ENCODE measurements at places on chromosomes 13 and 19. TPM values are rescaled to one million over a fixed set of nuclear protein-coding genes. Genes with fewer than 3 reads are reported as not detected.
A peak's percentile ranks its signal among the peaks of the same experiment; 100 is the strongest.

The CASP14 gene
- not detected for polyA plus RNA-seq

The SPACA7 gene
- polyA plus RNA-seq = not detected

DNA sequence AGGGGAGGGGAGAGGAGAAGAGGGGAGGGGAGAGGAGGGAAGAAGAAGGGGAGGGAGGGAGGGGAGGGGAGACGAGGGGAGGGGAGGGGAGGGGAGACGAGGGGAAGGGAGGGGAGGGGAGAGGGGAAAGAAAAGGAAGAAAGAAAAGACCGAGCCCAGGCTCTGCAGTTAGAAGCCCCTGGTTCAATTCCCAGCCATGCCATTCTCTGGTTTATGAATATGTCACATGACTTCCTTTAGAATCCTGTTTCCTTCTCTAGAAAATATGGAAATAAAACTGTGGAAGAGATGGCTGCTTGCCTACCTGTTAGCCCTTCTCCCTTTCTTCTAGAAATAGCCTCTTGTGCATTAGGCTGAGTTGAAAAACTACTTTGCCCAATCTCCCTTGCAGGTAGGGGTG, 14.3 kb downstream of the TNNT1 start:
- no peak overlapping the region for H3K4me3 ChIP-seq
- H3K4me1 ChIP-seq = no peaks in the 10 kb centered on the region
- DNase-seq = no peak
- no peaks in the 10 kb centered on the region for H3K36me3 ChIP-seq
- no peaks in the 10 kb centered on the region for H3K27me3 ChIP-seq

GRCh38 chr19:35518313-35518712, 4.9 kb upstream of the DMKN start:
- H3K36me3 ChIP-seq = no peaks in the 10 kb centered on the region
- H3K4me3 ChIP-seq = no peak overlapping the region
- H3K27me3 ChIP-seq = no peaks in the 10 kb centered on the region
- H3K4me1 ChIP-seq = peaks cover 6% of the 10 kb centered on the region

DNA sequence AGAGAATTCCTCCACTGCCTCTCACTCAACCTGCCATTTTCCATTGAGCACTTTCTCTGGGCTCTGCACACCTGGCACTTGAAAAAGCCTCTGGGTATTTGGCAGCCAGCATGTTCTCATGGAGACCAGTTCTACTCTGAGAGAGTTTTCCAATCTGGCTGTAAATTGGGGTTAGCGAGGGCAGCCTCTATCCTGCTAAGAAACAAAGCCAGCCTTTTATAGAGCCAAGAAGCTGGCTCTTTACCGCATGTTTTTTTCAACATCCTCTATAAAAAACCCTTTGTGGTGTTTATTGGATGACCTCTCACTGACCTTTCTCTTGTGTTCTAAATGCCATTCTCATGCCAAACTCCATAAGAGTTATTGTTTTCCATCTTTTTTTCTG, 52.6 kb upstream of the RCBTB2 start:
- peaks cover 6% of the 10 kb centered on the region for H3K4me1 ChIP-seq
- no peak for DNase-seq
- H3K4me3 ChIP-seq = no peak overlapping the region
- no peak overlapping the region for H3K27ac ChIP-seq

- H3K4me1 ChIP-seq = no peaks in the 10 kb centered on the region
- H3K27me3 ChIP-seq = peaks cover 9% of the 10 kb centered on the region
- H3K4me3 ChIP-seq = peak within 1 kb of the TSS; percentile 36
- no peak within 1 kb of the TSS for H3K27ac ChIP-seq
These were observed at the start of gene KANK3 for GRCh38 chr19:8342684-8343482. Gene KANK3 (minus strand): TSS chr19:8343262. CDS start chr19:8337828, 5,434 bp downstream.

- no peak for DNase-seq
- no peaks in the 10 kb centered on the region for H3K36me3 ChIP-seq
- H3K4me3 ChIP-seq = no peak overlapping the region
- no peaks in the 10 kb centered on the region for H3K27me3 ChIP-seq
- no peak overlapping the region for H3K27ac ChIP-seq
These were observed 91.8 kb downstream of the MIPEP start for GRCh38 chr13:23797276-23797903.

DNA sequence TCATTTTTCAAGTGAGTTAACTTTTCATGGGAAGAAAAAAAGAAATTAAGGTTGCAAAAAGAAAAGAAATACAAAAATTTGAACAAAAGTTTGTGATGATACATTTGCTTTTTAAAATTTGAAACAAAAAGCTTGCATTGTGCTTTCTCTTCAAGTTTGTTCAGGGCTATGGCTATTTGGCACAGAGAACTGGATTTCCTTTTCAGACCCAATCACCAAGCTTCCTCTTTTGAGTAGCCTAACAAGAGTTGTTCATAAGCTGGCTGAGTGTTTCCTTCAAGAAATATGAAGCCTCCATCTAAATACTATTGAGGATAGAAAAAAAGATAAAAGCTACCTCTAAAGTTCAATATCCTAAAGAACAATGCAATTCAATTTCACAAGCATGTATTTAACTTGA, 787.8 kb downstream of the LIG4 start:
- no peaks in the 10 kb centered on the region for H3K4me1 ChIP-seq
- H3K27ac ChIP-seq = no peak overlapping the region
- H3K4me3 ChIP-seq = no peak overlapping the region
- no peak for DNase-seq

GRCh38 chr19:44841231-44841630, 4.9 kb upstream of the NECTIN2 start:
- no peak for DNase-seq
- H3K4me3 ChIP-seq = no peak overlapping the region
- H3K4me1 ChIP-seq = no peaks in the 10 kb centered on the region
- H3K36me3 ChIP-seq = no peaks in the 10 kb centered on the region
- H3K27me3 ChIP-seq = no peaks in the 10 kb centered on the region
- no peak overlapping the region for H3K27ac ChIP-seq

The CCNA1 gene
- polyA plus RNA-seq = 0.96 TPM

DNA sequence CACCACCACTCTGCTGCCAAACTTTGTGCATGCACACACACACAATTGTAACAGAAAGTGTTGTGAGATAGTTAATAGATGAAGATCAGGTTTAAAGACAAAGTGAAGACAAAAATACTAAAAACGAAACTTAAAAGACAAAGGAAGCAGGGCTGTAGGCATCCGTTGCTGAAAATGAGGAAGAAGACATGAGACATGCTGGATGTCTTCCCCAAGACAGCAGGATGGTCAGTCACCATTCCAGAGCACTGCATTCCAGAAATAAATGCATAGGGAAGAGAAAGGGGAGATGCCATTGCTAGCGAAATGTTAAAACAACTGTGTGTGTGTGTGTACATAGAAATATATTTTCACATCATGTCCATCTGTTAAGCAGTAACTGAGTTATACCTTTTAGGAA, 520.1 kb downstream of the SUCLA2 start:
- H3K4me1 ChIP-seq = no peaks in the 10 kb centered on the region
- no peaks in the 10 kb centered on the region for H3K36me3 ChIP-seq
- H3K4me3 ChIP-seq = no peak overlapping the region
- no peak overlapping the region for H3K27ac ChIP-seq

GRCh38 chr13:80477661-80478443, 136.9 kb upstream of the SPRY2 start:
- H3K27me3 ChIP-seq = no peaks in the 10 kb centered on the region
- DNase-seq = no peak
- no peak overlapping the region for H3K27ac ChIP-seq
- H3K4me3 ChIP-seq = no peak overlapping the region

- H3K4me3 ChIP-seq = no peak overlapping the region
- H3K4me1 ChIP-seq = no peaks in the 10 kb centered on the region
- no peaks in the 10 kb centered on the region for H3K36me3 ChIP-seq
- DNase-seq = no peak
- no peaks in the 10 kb centered on the region for H3K27me3 ChIP-seq
These were observed 199.5 kb downstream of the ATP8A2 start for GRCh38 chr13:25571237-25571636.

GRCh38 chr13:20544201-20544923, 18.7 kb upstream of the CRYL1 start:
- H3K36me3 ChIP-seq = no peaks in the 10 kb centered on the region
- H3K4me3 ChIP-seq = no peak overlapping the region
- H3K4me1 ChIP-seq = no peaks in the 10 kb centered on the region
- H3K27me3 ChIP-seq = no peaks in the 10 kb centered on the region
- DNase-seq = no peak

DNA sequence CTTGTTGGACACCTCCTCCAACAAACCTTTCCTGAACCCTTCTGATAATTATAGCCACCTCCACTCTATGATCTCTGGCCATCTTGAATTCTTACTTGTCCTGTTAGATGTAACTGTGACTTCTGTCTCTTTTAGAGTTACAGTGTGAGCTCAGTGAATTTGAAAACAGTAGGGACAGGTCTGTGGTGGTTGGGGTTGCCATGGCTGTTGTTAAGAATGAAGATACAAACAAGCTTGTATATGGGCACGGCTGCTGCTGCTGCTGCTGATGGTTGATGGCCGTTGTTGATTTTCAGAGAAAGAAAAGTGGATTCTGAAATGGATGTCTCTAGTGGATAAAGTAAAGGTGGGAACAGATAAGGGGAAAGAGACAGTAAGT, 101.5 kb downstream of the STARD13 start:
- H3K4me3 ChIP-seq = no peak overlapping the region
- no peak overlapping the region for H3K27ac ChIP-seq
- peaks cover 16% of the 10 kb centered on the region for H3K4me1 ChIP-seq
- no peak for DNase-seq

- H3K27me3 ChIP-seq = no peaks in the 10 kb centered on the region
- no peak overlapping the region for H3K4me3 ChIP-seq
- peaks cover 6% of the 10 kb centered on the region for H3K4me1 ChIP-seq
These were observed 36.1 kb downstream of the GADD45B start for GRCh38 chr19:2511991-2512390.

DNA sequence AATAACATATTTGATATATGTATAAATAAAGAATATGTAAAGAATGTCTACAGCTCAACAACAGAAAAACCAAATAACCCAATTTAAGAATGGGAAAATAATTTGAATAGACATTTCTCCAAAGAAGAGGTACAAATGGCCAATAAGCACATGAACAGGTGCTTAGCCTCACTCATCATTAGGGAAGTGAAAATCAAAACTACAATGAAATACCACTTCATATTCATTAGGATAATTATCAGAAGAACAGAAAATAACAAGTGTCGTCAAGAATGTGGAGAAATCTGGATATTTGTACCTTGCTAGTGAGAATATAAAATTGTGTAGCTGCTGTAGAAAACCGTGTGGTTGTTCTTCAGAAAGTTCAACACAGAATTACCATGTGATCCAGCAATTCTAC, 8.4 kb upstream of the SUPT20H start:
- no peaks in the 10 kb centered on the region for H3K36me3 ChIP-seq
- no peak overlapping the region for H3K4me3 ChIP-seq
- DNase-seq = no peak
- no peak overlapping the region for H3K27ac ChIP-seq

The KLK8 gene
- not detected for polyA plus RNA-seq

DNA sequence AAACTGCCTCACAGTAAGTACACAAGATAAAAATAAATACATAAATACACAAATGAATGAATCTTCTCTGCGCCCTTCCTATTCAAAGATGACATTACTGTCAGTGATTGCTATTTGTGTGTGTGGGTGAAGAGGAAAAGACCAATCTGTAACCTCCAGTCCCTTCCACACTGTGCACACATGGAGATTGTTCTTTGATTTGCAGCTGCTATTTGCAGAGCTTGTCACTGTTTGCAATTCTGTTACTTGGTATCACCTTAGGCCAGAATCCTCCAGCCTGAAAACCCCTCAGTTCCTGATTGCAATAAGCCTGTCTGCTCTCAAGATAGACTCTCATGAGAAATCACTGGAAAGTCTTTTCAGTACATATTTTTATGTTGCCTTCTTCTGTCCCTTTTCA, 1314.9 kb downstream of the PCDH9 start:
- DNase-seq = no peak
- H3K27me3 ChIP-seq = no peaks in the 10 kb centered on the region
- no peak overlapping the region for H3K4me3 ChIP-seq
- no peak overlapping the region for H3K27ac ChIP-seq
- H3K4me1 ChIP-seq = no peaks in the 10 kb centered on the region

DNA sequence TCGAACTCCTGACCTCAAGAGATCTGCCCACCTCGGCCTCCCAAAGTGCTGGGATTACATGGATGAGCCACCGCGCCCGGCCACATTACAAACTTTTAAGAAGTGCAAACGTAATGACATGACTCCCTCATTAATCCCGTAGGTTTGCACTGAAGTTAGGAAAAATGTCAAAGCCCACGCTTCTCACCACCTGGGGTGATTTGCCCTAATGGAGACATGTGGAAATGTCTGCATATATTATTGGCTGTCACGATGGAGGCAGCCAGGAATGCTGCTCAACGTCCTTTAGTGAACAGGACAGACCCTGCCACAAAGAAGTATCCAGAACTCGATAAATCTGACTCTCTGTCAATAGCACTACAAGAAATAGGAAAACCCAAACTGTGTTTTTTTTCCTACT, 21.0 kb downstream of the NLRP9 start:
- no peak overlapping the region for H3K27ac ChIP-seq
- no peaks in the 10 kb centered on the region for H3K27me3 ChIP-seq
- no peak overlapping the region for H3K4me3 ChIP-seq
- no peaks in the 10 kb centered on the region for H3K36me3 ChIP-seq
- H3K4me1 ChIP-seq = no peaks in the 10 kb centered on the region

DNA sequence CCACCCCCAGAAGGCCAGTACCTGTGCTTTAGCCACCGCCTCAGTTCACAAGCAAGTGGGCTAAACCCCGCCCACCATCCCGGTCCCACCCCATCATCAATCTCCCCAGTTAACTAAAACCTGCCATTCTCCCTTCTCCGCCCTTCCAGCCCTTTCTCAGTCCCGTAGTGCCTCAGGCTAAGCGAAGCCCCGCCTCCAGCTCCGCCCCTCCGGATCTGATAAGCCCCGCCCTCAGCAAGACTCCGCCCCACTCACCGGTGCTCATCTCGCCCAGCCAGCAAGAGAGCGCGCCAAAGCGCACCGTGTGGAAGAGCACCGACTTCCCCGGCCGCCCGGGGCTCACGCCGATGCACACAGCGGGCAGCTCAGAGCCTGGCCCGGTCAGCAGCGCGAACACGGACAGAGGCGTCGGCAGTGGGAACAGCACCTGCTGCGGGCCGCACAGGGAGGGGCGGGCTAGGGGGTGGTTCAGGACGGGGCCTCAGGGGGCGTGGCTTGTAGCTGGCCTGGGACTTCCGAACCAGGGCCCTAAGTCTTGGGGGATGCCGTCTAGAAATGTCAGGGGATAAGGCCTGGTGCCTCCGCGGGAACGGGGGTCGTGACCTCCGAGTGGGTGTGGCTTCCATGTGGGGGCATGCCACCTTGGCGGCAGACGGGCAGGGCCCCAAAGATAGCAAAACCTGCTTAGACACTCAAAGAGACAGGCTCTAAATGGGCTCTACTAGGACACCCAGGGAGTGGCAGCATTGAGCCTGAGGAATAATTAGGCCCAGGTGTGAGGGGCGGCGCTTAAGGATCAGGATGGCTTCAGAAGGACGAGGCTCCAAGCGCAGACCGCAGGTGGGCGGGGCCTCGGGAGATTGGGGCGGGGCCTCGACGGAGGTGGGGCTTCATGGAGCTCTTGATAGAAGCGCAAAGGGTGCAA, 21.4 kb downstream of the MAP4K1 start:
- no peaks in the 10 kb centered on the region for H3K4me1 ChIP-seq
- H3K4me3 ChIP-seq = peak overlapping the region; percentile 37
- H3K36me3 ChIP-seq = no peaks in the 10 kb centered on the region
- no peaks in the 10 kb centered on the region for H3K27me3 ChIP-seq
- DNase-seq = peak; percentile 90
- H3K27ac ChIP-seq = peak overlapping the region; percentile 6

Measured in cardiac muscle cell (in vitro differentiated cells and primary cell).